ENCODE measurements at places on chromosomes 5 and 9.

- DNase-seq, result no peak
Observed at GRCh38 chr9:114641967-114642366, 15.6 kb downstream of the TEX53 start.

DNA sequence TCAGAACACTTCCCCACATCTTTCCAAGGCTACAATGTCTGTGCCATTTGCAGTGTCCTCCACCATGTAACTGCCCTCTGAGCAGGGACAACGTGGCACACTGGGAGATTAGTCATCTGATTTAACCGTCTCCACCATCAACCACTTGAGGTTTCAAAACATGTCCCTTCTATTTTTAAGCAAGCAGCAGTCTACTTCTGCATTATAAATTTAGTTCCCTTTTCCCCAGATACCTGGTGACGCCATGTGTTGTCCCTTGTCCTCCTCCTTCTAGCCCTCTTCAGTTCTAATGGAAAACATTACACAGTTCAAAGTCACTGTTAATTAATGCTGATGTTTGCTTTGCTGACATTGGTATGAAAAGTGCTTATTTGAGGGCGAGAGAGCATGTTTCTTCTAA lies 52.8 kb downstream of the ATP10B start:
- DNase-seq, result no peak

DNA sequence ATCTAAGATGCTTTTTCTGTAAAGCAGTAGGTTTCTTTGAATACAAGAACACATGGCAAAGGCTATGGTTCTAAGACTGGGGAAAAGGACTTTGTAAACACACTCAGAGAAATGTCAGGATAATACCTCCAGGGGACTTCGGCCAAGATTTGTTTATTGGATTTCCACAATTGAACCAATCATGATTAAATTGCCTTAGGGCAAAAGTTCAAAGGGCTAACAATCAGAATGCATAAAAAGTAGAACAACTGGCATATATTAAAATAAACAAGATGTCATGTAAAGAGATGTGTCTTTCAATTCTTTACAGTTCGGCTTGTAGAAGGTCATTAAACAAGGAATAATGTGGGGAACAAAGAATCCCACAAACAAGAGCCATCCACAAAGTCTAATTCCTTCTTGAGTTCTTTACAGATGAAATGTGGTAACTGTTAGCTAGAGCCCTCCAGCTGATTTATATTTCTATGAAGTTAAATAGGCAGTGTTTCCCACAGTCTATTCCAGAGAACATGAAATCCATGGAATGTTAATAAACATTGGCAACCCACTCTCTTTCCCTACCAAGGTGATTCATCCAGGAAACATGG lies 565.5 kb downstream of the ZNF608 start:
- DNase-seq, result no peak

GRCh38 chr9:121620325-121620673 lies 31.1 kb upstream of the DAB2IP start:
- DNase-seq, result no peak

DNA sequence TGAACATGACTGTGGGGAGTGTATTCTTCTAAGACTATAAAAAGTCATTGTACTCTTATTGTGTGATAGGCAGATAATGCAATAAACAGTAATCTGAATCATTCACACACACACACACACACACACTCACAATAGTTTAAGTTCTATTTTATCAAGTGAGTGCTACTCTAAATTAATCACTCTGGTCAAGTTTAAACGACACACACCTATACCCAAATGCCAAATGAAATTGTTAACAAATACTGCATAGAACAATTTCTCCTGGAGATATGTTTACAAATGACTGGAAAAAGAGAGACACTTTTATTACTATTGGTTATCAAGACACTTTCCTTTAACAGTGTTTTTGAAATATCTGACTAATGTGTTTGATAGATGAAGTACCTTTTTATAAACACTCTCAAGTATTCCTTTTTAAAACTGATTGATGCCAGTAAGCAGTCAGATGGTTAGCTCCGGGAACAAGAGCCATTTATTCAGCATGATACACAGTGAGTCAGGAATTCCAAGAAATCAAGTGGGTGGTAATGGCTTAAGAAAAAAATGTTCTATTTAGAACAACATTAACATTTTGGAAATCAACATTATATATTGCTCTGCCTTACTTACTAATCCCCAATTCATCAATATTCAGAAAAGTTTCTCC lies 521.6 kb upstream of the ST8SIA4 start:
- no peak for DNase-seq

DNA sequence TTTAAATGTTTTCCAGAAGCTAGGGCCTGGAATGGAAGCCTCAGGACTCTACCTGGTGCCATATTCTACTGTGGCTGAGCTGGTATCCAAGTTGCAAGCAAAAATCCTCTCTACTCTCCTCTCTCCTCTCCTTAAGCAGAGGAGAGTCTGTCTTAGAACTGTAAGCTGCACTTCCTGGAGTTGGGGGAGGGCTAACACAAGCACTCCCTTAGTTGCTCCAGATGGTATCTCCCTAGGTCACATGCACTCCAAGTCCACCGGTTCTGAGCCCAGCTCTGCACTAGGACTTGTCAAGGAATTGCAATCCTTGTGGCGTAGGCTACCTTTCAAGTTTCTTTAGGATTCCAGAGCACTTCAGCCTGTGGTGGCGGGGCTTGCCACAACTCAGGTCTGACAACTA lies 513.9 kb upstream of the RGMB start:
- DNase-seq, result no peak

DNA sequence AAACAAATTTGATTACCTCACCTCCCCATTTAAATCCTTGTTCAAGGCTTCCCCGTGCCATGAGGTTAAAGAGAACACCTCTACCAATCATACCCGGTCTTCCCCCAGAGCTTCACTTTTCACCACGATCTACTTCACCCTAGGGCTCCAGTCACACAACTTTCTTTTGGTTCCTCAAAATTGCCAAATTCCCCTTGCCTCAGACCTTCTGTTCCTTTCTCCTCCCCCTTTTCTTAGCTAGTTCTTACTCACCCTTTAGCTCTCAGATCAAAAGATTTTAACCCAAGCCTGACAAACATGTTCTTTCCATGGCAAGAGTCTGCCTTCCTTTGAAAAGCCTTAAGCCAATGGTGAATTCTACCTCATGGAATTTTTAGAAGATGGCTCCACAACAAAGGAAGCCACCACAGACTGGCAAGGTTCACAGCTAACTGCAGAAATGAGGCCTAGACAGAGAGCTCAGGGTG lies 56.7 kb downstream of the MAPKAP1 start:
- peak; percentile 10 for DNase-seq

GRCh38 chr5:107864793-107865192 lies 194.1 kb upstream of the EFNA5 start:
- DNase-seq, result no peak

GRCh38 chr5:89343666-89344065 lies 460.7 kb upstream of the MEF2C start:
- DNase-seq, result no peak

DNA sequence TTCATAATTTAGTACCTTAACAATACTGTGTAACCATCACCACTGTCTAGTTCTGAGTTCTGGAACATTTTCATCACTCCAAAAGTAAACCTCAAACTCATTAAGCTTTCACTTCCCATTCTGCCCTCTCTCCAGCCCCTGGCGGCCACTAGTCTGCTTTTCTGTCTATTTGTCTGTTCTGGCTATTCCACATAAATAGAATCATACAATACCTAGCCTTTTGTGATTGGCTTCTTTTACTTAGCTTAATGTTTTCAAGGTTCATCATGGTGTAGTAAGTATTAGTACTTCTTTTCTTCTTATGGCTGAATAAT lies 138.7 kb downstream of the RAPGEF6 start:
- DNase-seq, result no peak

GRCh38 chr5:165836046-165836445 lies 2330.6 kb downstream of the MAT2B start:
- DNase-seq, result no peak

DNA sequence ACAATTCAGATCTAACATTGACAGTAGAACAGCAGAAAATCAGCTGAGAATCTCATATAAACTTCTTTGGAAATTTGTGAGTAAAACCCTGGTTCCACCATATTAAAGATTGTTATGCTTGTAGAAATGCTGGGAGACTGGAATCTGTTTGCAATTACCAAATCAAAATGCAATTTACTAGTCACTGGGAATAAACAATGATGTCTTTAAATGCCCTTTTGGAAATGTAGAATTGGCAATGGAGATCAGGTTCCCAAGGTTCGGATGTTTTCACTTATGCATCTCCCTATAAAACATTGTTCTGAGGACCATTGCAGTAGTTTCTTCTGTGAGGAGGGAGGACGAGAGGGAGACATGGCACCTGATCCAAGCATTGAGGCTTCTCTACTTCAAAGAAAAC lies 384.4 kb downstream of the TMEM167A start:
- no peak for DNase-seq

GRCh38 chr9:114538241-114538640 lies 33.0 kb upstream of the WHRN start:
- DNase-seq, result peak; percentile 10

DNA sequence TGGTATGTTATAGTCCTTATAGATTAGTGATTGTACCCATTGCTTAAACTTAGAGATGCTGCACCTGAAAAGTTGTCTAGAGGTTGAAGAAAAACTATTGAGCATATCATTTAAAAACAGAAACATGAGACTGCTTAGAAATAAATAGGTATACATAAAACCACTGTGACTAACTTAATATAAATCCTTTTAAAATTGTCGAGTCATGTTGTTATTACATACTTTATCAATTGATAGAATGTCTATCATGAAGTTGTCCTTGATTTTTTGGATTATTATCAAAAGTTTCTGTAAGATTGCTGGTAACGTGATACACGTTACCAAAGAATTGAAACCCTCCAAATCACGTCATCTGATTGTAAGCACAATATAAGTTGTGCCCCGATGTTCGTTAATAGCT lies 35.3 kb upstream of the VCAN start:
- DNase-seq, result no peak

GRCh38 chr5:111232311-111233051 lies 8.3 kb downstream of the CAMK4 start:
- no peak for DNase-seq

- DNase-seq, result no peak
Observed at GRCh38 chr9:98583417-98583816, 125.3 kb downstream of the GABBR2 start.

- no peak for DNase-seq
Observed at GRCh38 chr5:79794347-79794746, 104.7 kb downstream of the CMYA5 start.

DNA sequence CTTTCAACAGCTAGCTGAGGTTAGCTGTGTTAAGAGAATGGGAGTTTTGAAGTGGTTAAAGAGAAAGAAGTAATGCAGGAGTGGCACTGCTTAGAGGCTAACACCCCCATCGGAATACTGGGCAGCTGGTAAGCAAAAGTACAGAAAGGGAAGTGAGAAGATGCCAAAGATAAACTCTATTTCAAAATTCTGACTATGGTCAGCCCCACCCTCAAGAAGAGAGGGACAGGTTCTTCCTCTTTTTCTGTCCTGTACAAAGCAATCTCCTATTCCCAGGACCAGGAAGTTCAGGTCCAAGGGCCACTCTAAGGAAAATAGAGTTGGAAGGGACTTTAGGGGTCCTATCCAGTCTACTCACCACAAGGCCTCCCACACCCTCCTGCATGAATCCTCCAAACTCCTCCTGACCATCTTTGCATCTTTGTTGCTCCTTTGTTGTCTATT lies 45.9 kb upstream of the JAK2 start:
- DNase-seq, result no peak

DNA sequence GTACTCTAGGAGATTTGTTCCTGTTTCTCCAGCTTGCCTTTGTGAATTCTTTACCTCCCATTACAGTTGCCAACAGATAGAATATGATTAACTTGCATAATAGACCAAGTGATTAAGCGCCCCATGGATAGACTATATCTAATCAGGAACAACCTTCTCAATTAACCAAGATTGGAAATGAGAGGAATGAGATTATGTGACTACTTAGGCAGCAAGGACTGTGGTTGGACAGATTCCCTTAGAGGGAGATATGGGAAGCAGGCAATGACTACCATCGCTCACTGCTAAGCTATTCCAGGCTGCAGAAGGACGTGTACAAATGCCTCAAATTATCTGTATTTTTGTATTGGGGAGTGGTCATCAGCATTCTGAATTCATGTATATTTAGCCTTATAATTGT lies 278.1 kb upstream of the DAB2 start:
- DNase-seq, result no peak

GRCh38 chr5:58854441-58854840 lies 271.6 kb downstream of the RAB3C start:
- DNase-seq, result no peak

DNA sequence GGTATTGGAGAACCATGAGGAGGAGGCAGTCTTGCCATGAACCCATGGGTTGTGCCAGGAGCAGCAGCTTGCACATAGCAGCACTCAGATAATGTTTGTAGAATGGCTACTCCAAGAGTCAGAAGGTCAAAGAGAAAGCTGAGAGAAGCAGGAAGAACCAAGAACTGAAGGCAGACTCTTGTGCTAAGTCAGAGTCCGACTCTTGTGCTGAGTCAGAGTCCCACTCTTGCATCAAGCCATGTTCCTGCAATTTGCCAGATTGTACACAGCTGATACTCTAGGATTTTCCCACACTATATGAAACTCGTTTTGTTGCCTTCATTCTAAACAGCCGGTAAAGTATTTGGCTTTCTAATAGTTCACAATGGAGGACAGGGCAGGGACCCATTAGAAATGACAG lies 26.2 kb upstream of the HSPA9 start:
- DNase-seq, result no peak

GRCh38 chr9:123033864-123034601 lies 566 bp downstream of the GPR21 start:
- DNase-seq, result no peak

GRCh38 chr5:181241393-181241975 lies 2.2 kb downstream of the RACK1 start:
- peak; percentile 30 for DNase-seq

GRCh38 chr5:109961751-109962150 lies 272.0 kb downstream of the MAN2A1 start:
- DNase-seq, result no peak

GRCh38 chr9:99185934-99186333 lies 35.8 kb downstream of the ALG2 start:
- DNase-seq, result no peak

DNA sequence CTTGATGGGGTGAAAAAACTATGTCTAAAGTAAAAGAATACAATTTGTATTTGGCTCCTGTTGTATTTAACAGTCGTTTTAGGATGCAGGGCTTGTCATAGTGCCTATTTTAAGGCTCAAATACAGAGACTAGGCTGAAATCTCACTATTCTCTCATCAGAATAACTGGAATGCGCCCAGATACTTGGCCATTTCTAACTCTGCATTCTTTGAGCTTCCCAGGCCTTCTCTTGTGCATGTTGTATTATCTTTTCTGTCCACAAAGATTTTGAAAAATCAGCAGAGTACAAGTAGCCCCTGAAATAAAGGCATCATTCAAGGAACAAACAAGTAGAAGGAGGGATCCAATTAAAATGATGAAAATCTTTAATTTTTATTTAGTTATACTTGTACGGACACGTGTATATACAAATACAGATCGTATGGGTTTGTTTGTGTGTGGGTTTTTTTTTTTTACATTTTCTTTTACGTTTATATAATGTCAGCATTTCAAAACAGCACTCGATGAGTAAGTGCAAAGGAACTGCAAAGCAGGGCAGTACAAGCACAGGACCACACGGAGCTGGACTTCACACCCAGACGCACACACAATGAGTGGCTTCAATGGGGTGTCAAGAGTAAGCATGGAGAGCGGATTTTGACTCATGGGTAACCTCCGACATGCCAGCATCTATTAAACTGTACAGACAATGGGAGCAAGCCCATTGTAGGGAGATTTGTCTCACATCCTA lies 294.0 kb downstream of the EFNA5 start:
- no peak for DNase-seq
